ENCODE measurements at places on chromosomes 7 and 10. TPM values are rescaled to one million over a fixed set of nuclear protein-coding genes. Genes with fewer than 3 reads are reported as not detected.

The TCF7L2 gene
- total RNA-seq: 49.3 TPM

The NUTM2D gene
- total RNA-seq: 16.1 TPM

- DNase-seq: peak; percentile 15
- H3K27me3 ChIP-seq: no peaks in the 10 kb centered on the region
- H3K4me1 ChIP-seq: peaks cover 6% of the 10 kb centered on the region
- no peak overlapping the region for H3K27ac ChIP-seq
- H3K4me3 ChIP-seq: no peak overlapping the region
Measured at GRCh38 chr7:6164491-6164890, 107.9 kb downstream of the CYTH3 start.

DNA sequence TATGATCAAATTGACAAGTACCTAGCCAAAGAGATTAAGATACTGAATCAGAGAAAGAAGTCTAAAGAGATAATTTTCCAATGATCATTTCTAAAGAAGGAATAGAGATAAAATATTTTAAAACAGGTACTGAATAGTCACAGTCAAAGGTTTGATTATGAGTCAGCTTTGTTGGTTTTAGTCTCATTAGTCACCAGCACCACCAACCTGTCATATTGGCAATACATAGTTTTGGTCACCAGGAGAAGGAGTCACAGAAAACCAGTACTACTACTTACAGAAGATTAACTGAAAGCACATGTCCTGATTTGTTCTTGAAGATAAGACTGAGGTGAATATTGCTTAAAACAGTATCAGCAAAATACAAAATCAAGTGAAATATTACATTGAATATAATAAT lies 34.6 kb downstream of the ZEB1 start:
- peaks cover 8% of the 10 kb centered on the region for H3K4me1 ChIP-seq
- H3K4me3 ChIP-seq: no peak overlapping the region
- H3K36me3 ChIP-seq: no peaks in the 10 kb centered on the region
- no peak overlapping the region for H3K27ac ChIP-seq
- no peak for DNase-seq

DNA sequence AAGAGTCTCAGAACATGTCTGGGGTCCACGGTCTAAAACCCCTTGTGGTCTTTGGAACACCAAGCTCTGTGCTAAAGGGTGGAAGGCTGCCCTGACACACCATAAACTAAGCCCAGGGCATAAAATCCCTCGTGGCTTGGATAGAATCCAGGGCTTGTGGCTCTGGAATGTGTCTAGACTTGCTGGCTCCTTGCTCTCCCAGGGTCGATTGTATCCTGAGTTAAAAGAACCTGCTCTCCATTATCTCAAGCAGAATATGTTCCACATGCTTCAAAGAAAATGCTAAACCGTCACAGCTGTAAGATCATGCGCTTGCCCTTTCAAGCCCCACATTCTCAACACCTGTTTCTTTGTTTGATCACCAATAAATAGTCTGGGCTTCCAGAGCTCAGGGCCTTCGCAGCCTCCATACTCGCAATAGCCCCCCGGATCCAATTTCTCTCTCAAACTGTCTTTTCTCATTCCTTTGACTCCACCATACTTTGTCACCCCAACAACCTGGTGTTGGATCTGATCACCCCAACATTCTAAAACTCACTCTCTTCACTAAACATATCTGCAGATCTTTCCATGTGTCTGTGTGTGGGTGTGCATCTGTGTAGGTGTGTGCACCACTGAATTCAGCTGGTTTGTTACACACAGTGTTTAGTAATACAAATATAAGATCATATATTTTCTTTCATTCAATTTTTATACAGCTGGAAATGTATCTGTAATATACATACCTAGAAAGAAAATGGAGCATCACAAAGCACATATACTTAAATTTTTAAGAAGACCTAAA lies 238.5 kb downstream of the ZMYND11 start:
- peaks cover 18% of the 10 kb centered on the region for H3K36me3 ChIP-seq
- no peak for DNase-seq
- no peaks in the 10 kb centered on the region for H3K4me1 ChIP-seq
- H3K27me3 ChIP-seq: peaks cover 3% of the 10 kb centered on the region
- no peak overlapping the region for H3K27ac ChIP-seq
- H3K4me3 ChIP-seq: no peak overlapping the region
